NAMALWA (cell line): ENCODE measurements at places on chromosomes 1 and 21.
A peak's percentile ranks its signal among the peaks of the same experiment; 100 is the strongest.

GRCh38 chr1:164753521-164754077, 194.6 kb downstream of the PBX1 start:
- DNase-seq: no peak

GRCh38 chr1:171792656-171793369, 11.4 kb downstream of the METTL13 start:
- DNase-seq: no peak

DNA sequence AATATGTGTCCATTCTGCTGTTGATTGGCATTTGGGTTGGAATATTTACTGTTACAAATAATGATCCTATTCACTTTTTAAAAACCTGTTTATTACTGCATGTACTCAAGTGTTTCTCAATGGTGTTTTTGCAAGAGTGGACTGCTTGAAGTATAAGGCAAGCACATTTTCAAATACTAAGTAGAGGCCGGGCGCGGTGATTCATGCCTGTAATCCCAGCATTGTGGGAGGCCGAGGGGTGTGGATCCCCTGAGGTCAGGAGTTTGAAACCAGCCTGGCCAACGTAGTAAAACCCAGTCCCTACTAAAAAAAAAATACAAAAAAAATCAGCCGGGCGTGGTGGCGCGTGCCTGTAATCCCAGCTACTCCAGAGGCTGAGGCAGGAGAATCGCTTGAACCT, 276.9 kb upstream of the ADGRL4 start:
- no peak for DNase-seq

GRCh38 chr1:47449822-47450552, 12.1 kb downstream of the FOXD2 start:
- DNase-seq: no peak

DNA sequence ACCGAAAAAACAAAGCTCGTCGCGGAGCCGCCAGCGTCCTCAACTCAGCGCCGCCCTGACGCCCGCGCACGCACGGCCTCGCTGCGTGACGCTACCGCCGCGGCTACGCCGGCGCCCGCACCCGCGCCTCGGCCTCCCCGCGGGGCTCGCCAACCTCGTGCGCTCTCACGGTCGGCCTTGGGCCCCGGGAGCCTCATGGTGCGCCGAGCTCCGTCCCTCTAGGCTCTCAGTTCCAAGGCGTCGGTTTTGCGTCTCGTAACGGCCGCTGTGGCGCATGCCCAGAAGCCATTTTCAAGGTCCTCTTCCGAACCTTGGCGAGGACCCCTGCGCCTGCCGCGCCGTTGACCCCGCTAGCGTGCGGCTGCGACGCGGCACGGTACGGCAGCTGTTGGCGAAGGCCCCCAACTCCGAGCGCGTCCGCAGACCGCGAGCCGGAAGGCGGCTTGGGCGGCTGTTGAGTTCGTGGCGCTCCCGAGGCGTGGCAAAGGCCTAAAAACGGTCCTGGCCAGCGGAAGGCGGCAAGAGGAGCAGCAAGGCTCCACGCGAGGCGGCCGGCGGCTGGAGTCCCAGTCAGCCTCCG, at the start of gene HENMT1:
Gene HENMT1, minus strand, starts transcription at position 64 of the 580 bp plus-strand sequence. CDS start 1,209 bp downstream, outside the sequence.
- DNase-seq: peak; percentile 10

DNA sequence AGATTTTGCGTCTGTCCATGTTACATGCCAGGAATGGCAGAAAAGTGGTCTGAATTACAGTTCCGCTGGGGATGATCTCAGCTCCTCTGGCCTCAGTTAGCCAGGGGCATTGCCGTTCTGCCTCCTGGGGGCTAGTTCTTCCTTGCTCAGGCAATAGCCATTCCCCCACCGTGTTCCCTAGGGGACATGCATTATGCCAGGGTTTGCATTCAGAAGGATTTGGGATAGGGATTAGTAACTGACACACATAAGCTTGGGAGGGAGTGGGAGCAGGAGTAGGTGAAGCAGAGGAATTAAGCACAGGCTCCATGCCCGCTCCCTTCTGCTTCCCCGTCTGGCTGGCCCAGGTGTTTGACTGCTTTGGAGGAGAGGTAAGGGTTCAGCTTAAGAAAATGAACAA, 12.7 kb downstream of the LRRC71 start:
- DNase-seq: no peak

DNA sequence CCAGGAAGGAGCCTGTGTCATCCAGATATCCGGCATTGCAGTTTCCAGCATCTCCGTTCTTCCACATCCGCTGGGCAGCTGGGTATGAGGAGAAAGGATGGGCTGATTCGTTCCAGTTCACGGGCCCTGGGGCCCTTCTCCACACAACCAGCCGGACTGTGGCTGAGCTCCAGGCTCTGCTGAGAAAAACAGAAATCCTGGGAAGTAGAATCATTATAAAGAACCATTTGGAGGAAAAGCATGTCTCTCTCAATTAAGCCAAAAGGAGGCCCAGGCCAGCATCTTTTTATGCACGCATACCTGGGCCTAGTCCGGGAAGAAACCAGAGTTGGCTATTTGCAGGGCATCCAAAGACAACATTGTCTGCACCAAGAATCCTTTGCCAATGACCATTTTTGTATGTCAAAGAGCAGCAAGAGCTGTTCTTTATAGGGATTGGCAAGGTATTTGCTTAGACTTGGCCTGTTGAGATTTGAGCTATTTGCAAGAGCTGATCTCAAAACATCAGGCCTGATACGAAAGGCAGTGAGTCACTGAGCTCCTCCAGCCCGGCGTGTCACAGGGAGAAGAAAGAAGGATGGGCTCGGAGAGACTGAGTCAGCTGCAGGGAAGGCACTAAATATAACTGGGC, 84.9 kb upstream of the ARHGEF16 start:
- DNase-seq: no peak

- no peak for DNase-seq
These were observed 1.1 kb upstream of the ST6GALNAC3 start for GRCh38 chr1:76073481-76073880.

GRCh38 chr1:78095593-78095992, 49.8 kb downstream of the GIPC2 start:
- DNase-seq: no peak

- DNase-seq: no peak
These were observed 39.4 kb downstream of the CAPN2 start for GRCh38 chr1:223751696-223752095.

GRCh38 chr1:81029266-81029665, 771.5 kb upstream of the ADGRL2 start:
- DNase-seq: no peak

DNA sequence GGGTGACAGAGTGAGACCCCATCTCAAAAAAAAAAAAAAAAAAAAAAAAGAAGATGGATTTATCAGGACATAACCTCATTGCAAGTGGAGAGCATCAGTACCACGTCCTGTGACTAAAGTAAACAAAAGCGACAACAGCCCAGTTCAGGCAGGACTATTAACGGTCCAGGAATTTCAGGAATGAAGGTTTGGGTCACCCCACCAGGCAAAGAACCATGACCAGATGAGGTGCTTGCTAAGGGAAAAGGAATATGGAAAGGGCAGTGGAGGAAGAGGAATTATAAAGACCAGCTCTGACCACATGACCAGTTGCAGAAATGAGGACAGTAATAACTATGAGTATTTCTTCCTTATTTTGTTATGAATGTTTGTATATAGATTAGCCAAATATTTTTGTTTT, 35.4 kb upstream of the EIF4G3 start:
- no peak for DNase-seq

DNA sequence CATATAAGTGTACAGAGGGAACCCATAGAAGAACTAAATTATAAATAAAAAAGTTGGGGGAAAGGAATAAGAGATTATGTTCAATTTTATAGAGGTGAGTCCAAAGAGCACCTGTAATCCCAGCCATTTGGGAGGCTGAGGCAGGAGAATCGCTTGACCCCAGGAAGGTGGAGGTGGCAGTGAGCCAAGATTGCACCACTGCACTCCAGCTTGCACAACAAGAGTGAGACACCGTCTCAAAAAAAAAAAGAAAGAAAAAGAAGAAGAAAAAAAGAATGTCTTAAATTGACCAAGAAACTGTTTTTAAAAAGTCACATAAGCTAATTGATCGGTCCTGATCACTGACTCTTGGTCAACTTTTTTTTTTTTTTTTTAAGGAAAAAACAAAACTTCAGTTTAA, 19.1 kb upstream of the ATF3 start:
- no peak for DNase-seq

DNA sequence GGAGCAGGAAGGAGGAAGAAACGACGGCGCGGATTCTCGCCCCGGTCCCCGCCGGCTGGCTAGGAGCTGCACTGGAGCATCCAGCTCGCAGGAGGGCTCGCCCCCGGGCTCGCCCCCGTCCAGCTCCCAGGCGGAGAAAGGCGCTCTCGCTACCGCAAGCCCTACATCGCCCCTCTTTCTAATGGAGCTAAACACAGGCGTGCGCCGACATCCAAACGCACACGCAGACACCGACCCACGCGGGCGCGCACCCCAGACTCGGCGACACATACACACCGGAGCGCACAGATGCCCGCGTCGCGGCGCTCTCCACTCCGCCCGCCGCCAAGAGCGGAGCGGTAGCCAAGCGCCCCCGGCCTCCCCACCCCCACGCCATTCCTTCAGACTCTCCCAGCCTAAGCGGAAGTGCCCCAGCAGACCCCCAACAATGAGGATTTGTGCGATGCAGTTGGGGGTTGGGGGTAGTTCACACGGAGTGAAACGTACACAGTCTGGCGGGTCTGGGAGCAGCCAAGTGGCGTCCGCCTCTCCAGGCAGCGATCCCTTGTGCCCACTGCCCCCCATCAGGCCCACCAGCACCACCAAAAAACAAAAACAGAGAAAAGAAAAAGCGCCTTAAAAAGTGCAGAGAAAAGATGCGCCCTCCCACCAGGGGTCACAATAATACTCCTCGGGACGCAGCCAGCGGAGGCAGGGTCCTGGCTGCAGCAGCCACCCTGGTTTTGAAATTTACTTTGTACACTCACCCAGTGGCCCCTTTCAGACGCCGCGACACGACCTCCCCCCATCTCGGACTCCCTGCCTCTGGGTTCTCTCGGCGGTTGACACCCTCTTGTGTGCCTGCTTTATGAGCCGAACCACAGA, 1.4 kb downstream of the DAB1 start:
- DNase-seq: no peak

DNA sequence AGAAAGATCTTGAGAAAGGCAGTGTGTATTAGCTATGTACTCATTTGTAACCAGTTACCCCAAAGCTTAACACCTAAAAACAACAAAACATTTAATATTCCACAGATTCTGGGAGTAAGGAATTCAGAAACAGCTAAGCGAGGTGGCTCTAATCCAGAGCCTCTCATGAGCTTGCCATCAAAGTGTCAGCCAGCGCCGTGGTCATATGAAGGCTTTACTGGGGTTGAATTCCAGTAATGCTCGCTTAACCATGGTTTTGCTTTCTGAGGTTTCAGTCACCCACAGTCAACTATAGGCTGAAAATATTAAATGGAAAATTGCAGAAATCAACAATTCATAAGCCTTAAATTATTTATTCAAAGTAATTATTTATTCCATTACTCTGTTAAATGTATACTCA, 101.8 kb downstream of the CLIC6 start:
- no peak for DNase-seq

GRCh38 chr21:36178349-36178748, 21.7 kb downstream of the DOP1B start:
- DNase-seq: no peak

DNA sequence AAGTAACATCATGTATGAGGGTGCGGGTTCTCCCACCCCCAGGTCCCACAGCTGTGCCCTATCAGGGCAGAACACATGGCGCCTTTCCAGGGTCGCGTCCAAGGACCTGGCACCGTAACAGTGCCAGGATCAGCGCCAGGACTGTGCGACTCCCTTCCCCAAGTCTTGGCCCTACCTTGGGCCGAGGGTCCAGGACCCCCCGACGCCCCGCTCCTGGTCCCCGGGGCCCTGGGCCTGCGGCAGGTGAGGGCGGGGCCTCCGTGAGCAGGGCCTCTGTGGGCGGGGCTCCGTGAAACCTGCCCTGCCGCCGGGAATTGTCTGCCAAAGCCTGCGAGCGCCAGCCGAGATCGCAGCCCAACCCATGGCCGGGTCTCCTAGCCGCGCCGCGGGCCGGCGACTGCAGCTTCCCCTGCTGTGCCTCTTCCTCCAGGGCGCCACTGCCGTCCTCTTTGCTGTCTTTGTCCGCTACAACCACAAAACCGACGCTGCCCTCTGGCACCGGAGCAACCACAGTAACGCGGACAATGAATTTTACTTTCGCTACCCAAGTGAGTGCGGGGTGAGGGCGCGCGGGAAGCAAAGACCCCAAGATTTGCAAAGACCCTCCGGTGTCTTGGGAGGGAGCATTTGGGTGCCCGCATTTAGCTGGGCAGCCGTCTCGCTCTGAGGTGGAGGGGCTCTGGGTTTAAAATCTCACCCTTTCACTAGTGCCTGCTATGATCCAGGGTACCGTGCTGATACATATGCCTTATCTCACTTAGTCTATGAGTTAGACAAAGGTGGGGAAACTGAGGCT, at the start of gene RHBG:
Gene RHBG, plus strand, starts transcription at position 323 of the 796 bp plus-strand sequence. Its CDS starts 39 bp downstream, at position 362.
- DNase-seq: no peak

DNA sequence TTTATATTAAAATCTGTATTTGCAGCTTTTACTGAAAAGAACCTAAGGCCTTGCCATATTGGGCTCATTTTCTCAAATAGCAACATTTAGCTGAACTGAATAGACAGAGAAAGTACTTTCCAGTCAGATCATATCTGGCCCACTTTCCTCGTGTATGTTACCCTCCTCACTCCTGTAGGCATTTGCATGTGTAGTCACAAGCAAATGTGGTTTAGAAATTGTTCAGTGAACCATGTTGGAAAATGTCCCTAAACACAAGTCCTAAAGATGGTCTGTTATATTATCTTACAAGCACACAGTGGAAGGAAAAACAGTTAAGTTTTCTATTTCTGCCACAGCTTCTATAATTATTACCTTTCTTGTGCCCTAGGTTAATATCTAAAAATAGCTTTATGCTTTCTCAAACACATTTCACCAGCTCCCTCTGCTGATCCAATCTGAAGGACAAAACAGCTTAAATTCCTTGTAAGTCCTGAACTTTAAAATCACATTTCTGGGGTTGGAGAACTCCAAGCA, 606 bp upstream of the FMO4 start:
- no peak for DNase-seq

DNA sequence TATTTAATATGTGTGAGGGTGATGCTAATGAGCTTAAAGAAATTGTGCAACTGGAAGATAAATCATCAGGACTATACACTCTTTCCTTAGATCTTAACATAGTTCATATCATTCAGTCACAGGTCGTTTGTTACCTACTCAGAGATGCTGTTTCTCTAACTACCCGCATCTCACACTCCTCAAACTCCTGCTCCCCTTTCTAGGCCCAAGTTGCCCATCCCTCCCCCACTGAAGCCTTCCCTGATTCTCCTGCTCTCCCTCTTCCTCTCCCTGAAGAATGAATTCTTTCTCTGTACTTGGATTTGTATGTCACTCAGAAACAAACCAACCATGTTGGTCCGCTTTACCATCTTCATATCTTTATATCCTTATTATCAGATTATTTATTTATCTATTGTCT, 9.1 kb downstream of the SH3GLB1 start:
- DNase-seq: no peak

DNA sequence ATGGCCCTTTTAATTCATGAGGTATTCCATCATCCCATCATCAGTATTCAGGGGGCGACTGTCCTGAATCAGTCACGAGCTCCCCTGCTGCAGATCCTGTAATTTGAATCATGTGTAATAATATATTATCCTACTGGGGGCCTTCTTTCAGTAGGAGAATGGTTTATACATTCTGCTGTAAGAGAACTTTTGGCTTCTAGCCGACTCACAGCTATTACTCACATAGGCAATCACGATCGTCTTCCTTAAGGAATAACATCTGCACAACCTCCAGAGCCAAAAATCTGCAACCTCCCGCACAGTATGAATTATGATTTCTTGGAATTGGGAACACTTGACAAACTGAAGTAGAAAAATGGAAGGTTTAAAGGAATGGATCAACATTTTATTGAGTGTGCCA, 343.0 kb downstream of the USP25 start:
- DNase-seq: no peak
